ENCODE measurements at places on chromosomes 5 and 9.
A peak's percentile ranks its signal among the peaks of the same experiment; 100 is the strongest.

DNA sequence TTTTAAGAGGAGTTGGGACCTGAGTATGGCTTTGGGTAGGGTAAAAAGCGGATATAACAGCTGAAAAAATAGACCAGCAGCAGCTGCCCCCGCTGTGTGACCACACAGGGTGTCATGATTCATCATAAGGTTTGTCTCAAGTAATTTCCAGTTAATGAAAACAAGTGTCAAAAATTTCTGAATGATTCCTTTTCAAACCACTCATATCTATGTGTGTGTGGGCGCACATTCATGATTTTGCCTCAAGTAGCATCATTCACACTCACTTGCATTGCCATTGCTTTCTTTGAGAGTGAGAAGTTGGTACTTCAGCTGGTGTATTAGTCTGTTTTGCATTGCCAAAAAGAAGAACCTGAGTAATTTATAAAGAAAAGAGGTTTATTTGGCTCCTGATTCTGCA, 12.1 kb upstream of the TNFAIP8 start:
- DNase-seq: no peak

GRCh38 chr9:108473209-108474112, 382.3 kb downstream of the ACTL7B start:
- DNase-seq: no peak

DNA sequence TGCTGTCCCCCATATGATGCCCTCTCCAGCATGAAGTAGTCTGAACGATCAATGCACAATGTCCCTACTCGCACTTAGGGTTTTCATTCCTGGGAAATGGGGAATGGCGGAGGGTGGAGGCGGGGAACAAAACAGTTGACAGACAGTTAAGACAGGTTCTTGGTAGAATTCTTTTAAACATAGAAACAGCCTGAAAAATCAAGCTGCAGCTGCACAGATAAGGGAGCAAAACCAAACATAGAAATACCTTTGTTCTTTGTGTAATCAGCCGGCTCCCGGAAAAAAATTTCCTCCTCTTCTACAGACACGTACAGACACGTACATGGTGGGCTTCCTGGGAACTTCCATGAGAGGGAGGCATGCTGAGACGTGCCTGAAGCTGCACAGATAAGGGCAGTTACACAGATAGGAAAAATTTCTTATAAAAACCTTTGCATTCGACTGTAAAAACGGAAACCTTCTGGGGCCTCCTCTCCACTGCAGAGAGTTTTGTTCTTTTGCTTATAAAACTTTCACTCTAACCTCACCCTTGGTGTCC, 662.4 kb upstream of the PTPRD start:
- no peak for DNase-seq

DNA sequence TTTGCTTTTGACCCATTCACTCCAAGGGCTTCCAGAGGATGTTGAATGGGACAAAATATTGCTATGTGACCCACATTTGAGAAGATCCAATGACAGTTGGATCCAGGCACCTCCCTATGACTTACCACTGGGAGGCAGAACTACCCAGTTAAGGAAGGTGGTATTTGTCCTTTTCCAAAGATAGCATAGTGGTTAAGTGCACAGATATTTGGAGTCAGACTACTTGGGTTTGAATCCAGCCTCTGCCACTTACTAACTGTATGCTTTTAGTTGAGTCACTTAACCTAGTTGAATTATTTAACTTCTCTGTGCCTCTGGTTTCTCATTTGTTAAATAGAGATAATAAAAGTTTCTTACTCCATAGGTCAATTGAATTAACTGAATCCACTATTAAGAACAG, 74.5 kb upstream of the PALM2AKAP2 start:
- DNase-seq: no peak

DNA sequence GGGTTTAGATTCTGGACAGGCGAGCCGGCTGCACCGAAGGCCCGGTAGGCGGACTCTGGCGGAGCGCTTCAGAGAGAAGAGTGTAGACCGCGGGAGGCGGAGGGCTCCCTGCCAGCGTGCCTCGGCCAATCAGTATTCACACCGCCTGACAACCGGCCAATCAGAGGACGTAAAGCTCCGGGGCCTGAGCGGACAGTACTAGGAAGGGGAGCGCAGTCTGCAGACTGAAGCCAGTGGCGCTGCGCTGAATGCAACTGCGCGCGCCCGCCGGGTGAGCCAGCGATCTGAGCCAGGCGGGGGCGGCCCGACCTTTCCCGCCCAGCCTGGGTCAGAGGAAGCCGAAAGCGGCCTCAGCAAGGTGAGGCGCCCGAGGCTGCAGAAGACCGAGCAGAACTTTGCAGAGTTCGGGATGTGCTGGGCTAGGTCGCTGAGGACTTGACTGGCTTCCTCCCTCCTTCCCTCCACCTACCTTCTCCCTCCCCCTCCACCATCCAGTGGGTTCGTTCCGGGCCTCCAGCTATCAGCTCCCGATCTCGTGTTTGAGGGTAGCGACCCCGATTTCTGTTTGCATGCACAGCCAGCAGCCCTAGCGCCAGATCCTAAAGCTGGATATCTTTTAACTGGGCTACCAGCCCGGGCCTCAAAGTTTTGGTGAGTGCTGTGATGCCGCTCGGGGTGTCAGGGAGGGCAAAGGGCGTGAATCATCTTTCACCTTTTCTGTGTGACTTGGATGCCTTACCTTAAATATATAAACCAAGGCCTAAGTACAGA, at the start of gene DMRT2:
Gene DMRT2, plus strand, starts transcription at position 233 of the 771 bp plus-strand sequence. CDS start 1,257 bp downstream, outside the sequence.
- DNase-seq: no peak

- DNase-seq: no peak
These were observed 82.7 kb downstream of the AMBP start for GRCh38 chr9:113995401-113995800.

GRCh38 chr5:134086943-134087305, 27.6 kb upstream of the TCF7 start:
- peak; percentile 43 for DNase-seq
